ENCODE measurements at places on chromosomes 1 and 21.

- no peak for DNase-seq
Observed at GRCh38 chr1:155971910-155972809, 6.2 kb downstream of the ARHGEF2 start.

- DNase-seq, result no peak
Observed at GRCh38 chr1:167705250-167705649, 16.5 kb upstream of the MPZL1 start.

GRCh38 chr21:29342363-29342957 is 43.7 kb downstream of the BACH1 start:
- DNase-seq, result peak; percentile 8

- DNase-seq, result no peak
Observed at GRCh38 chr1:98296681-98297080, 364.8 kb upstream of the SNX7 start.

DNA sequence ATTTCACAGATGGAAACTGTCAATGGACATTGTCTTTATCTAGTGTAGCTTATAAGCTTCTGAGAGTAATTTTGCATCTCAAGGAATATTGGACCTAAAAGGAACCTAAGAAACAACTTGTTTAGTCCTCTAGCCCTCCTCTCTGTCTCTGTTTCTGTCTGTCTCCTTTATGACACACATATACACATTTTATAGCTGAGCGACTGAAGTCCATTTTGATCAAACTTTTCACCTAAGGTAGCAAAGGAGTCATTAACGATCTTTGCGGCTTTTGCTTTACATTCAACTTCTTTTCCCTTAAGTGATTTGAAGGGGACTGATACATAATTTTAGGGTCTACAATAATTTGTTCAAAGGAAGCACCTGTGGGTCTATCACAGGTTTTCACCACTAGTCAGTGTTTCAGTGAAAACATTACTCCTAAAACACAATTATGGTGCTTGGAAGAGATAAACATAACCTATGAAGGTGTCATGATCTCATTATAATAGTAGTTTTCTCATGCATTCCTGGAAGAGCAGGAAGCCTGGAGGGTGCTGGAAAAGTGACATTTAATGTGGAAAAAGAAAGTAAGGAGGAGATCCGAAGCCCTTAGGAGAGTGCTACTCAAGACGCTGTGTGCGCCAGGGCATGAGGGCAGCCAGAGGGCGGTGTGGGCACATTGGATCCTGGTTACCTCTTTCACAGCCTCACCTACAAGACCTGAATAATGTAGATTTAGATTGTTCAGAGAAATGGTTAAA is 248.6 kb downstream of the DNM3 start:
- DNase-seq, result no peak

DNA sequence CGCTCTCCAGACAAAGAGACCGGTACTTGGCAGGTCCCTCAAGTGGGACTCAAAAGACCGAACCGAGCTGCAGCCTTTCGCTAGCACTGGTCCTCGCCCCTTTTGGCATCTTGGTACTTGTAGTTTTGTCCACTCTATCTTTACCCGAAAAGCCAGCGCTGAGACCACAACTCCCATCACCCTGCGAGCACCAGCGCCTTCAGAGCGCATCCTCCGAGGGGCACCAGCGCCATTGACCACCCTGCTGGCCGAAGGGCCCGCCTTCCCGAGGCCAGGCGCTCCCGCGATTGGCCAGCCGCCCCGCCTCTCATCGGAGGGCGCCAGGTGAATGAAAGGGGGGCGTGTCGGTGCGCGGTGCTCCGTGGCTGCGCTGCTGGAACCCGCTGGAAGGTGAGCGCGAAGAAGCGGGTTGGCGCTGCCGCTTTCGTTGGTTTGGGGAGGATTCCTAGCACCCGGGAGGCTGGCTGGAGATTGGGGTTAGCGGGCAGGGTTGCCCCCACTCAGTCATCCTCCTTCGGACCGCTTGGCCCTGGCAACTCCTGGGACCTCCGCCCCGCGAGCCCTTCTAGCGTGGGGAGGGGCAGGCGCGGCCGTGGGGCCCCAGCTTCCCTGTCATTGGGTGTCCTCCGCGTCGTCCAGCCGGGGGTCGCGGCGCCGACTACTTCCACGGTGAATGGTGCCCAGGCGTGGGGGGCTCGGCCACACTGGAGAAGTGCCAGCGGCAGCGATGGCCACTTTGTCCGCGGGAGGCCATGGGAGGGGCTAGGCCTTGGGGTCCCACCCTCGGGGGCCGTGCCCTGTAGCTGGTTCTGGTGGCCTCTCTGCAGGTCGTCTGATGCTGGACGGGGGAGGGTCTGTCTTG is at the start of gene ZBTB8B:
ZBTB8B (plus strand) TSS at position 357 of the 862 bp plus-strand sequence. CDS start 5,553 bp downstream, outside the sequence.
- DNase-seq, result peak; percentile 99

DNA sequence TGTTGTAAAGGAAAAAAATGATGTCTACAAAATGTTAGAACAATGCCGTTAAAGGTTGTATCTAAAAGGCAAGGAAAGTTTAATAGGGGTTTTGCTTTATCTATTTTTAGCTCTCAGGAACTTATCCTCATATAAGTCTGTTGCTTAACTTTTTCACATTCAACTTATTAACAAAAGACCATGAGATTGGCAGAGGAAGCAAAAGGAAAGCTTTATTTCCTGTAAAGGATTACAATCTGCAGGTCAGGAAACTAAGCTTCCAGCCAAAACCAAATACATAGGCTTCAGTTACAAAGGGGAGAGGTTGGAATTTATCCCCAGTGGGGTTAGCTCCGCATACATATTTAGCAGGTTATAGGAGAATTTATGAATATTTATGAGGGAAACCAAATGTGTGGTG is 58.7 kb upstream of the KIAA1614 start:
- no peak for DNase-seq

GRCh38 chr1:163170975-163171676 is 31.6 kb downstream of the RGS5 start:
- DNase-seq, result no peak

- no peak for DNase-seq
Observed at GRCh38 chr1:118949315-118949714, 38.8 kb downstream of the TBX15 start.

DNA sequence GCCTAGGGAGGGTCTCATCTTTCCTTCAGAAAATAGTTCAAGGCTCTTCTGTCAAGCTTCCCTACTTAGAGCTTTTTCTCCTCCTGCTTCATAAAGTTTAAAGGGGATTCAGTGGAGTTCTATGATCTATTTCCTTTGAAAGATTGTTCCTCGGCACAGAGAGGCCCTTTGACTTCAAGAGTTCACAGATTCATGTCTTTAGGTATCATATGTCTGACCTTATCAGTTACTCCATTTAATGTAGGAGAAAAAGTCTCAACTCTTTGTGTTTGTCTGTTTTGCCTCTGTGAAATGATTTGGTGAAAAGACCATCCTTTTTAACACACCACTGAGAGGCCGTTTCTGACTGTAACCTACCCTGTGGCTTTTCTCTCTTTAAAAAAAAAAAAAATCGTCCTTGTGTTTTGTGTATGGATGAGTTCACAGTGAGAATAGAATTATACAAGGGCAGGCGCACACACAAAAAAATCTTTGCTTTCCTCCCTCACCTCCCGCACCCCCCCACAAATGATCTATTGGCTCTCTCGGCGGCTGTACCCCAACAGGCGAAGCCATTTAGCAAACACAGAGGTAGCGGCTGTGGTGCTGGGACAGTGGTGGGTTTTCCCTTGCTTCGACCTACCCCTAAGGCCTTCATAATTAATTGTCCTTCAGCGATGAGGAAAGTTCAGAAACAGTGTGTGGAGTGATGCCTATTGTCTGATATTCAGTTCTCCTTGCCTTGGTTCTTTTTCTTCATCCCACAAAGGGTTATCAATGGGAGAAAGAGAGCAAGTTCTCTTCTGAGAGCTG is 29.6 kb downstream of the PROX1 start:
- DNase-seq, result no peak

DNA sequence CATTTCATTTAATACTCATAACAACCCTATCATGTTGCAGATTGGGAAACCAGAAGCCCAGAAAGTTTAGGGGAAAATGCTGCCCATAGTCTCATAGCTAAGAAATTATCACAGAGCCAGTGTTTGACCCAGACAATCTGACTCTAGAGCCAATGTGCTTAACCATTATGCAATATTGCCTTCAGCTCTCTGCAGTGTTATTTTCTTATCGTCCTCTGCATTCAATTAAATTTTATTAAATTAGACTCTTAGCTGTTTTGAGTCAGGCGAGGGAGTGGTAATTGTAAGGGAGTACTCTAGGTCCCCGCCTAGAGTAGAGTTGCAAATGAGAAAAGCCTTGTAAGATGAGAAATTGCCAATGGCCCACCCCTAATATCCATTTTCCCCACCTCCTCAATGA is 191.1 kb downstream of the TTLL7 start:
- no peak for DNase-seq

GRCh38 chr1:231134624-231135023 is 27.2 kb upstream of the TRIM67 start:
- no peak for DNase-seq

GRCh38 chr1:63833363-63834119 is 59.7 kb downstream of the ROR1 start:
- DNase-seq, result no peak

GRCh38 chr1:214515544-214516433 is 35.6 kb downstream of the PTPN14 start:
- no peak for DNase-seq
